Fibroblast of skin of abdomen (primary cell): ENCODE measurements at places on chromosomes 2 and 18.

DNA sequence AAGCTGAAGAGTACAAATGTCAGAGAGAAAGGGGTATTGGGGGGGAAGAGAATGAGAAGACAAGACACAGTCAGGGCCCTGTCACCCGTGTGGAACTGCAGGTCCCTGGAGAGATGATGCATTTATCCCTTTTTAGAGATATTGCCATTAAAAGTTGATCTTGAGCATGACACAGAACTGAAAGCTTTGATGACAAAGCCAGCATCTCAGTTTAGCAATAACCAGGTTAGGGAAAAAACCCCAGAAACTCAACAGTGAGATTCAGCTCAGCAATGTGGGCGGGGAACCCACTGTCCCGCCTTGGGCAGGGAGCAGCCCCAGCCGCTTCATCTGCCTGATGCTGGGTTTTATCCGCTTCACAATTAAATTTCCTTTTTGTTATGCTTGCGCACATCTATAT lies 181.1 kb downstream of the NEDD4L start:
- no peak for DNase-seq

DNA sequence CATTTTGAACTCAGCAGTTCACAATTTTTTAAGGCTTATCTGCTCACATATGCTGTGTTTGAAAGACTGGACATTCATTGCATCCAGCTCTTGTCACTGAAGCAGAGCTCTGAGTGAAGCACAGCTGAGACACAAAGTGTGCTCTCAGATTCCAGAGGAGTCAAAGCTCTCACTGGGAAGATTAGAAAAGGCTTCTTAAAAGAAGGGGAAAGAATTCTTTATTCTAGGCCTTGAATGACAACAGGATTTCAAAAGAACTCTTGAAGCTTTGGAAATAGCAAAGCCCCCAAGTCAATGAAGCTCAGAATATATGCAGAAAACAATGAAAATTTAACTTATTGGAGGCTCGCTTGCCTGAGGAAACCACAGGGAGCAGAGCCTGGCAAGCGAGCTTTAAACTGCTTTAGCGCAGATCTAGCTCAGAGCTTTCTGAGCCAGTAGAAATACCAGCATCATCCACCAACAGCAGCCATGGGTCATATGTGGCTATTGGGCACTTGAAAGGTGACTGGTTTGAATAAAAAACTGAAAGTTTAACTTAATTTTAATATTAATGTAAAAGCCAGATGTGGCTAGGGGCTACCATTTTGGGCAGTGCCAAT lies 369.7 kb downstream of the OSR1 start:
- DNase-seq, result no peak

GRCh38 chr2:71129114-71129901 lies 721 bp downstream of the MCEE start:
- peak; percentile 21 for DNase-seq

- DNase-seq, result no peak
Observed at GRCh38 chr2:28904802-28905457, 10.5 kb downstream of the WDR43 start.

GRCh38 chr2:237892478-237892877 lies 33.1 kb downstream of the RAMP1 start:
- no peak for DNase-seq

- no peak for DNase-seq
Observed at GRCh38 chr2:162839419-162839818, 852 bp upstream of the KCNH7 start.
